ENCODE measurements at places on chromosomes 1 and 21. TPM values are rescaled to one million over a fixed set of nuclear protein-coding genes. Genes with fewer than 3 reads are reported as not detected.

Gene GPR3
- 0.22 TPM for total RNA-seq

Gene CLEC20A
- total RNA-seq, result not detected

Gene PPIAL4G
- total RNA-seq, result not detected

Gene OLIG2
- not detected for total RNA-seq

Gene RIPK4
- not detected for total RNA-seq

Gene MARK1
- total RNA-seq, result not detected

Gene OR2T29
- total RNA-seq, result not detected

Gene AVPR1B
- not detected for total RNA-seq

Gene FMO4
- total RNA-seq, result 2.6 TPM

Gene ZNF691
- total RNA-seq, result 23.6 TPM

Gene COL6A1
- not detected for total RNA-seq

Gene ZFP69B
- total RNA-seq, result 26.8 TPM

Gene DYNLT5
- 0.30 TPM for total RNA-seq

Gene CASQ2
- total RNA-seq, result not detected

Gene SEMA4A
- total RNA-seq, result 196 TPM

Gene FGR
- 0.98 TPM for total RNA-seq

Gene KLF17
- not detected for total RNA-seq

Gene LCE3D
- total RNA-seq, result not detected

Gene DUSP10
- 2.6 TPM for total RNA-seq

Gene GPR161
- not detected for total RNA-seq

Gene AADACL4
- not detected for total RNA-seq

Gene KRTAP10-2
- not detected for total RNA-seq

Gene GBP3
- 0.49 TPM for total RNA-seq

Gene ADCY10
- not detected for total RNA-seq

Gene CLCA4
- not detected for total RNA-seq

Gene ANXA9
- total RNA-seq, result 0.65 TPM

Gene TCHHL1
- not detected for total RNA-seq

Gene ASCL5
- not detected for total RNA-seq

Gene PDZK1IP1
- not detected for total RNA-seq

Gene ZBTB8A
- total RNA-seq, result 0.29 TPM

Gene CACNA1S
- not detected for total RNA-seq

Gene LIN9
- total RNA-seq, result 22.4 TPM

Gene ZBTB8B
- not detected for total RNA-seq
